ENCODE measurements at places on chromosomes 1 and 21.

- DNase-seq: no peak
Observed at GRCh38 chr1:52970149-52970548, 43.1 kb downstream of the SCP2 start.

GRCh38 chr1:84574936-84575335, 696 bp upstream of the CTBS start:
- DNase-seq: no peak

GRCh38 chr1:235131961-235132360, 3.3 kb upstream of the TOMM20 start:
- DNase-seq: no peak

DNA sequence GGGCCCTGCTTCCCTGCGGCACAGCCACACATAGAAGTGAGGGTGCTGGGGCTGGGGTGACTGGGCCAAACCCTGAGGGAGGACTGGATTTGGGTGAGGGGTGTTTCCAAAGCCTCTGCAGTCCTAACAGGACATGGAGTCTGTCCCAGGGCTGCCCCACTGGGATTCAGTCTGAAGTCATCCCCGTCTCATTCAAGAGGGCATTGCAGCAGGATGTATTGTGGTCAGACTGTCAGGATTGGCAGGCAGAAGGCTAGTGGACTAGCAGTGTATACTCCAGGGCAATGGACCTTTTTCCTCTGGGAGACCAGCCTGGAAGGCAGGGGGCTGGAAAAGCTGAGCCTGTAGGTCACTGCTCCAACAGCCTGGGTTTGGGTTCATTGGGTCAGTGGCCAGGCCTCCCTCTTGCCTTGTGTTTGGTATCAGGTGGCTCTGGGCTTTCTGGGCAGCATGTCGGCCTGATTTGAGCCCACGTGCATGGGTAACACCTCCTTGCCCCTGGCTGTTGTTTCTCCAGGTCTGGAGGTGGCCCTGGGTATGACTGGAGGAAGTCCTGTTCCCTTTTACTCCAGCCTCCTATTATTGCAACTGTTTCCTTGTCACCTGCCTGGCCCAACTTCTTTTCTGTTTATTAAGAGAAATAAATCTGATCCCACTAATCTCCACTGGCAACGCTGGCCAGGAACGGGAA, 41.0 kb upstream of the SYNC start:
- DNase-seq: no peak

- no peak for DNase-seq
Observed at GRCh38 chr1:94940738-94941137, 13.8 kb upstream of the CNN3 start.

DNA sequence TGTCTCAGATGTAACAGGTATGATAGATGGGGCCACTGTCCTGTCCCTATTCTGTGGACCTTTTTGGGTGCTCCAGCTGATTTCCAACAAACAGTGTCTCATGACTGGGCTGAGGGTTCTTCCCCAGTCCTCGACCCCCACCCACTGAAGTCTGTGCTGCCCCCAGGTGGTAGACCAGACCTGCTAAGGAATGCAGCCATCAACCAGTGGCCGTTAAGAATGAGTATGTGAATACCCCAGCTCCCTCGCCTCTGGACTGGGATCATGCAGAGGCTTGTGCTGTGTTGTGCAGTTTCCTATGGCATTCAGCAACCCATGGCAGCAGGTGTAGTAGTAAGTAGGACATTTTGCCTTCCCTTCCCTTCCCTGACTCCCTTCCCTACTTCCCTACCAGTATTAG, 183.1 kb upstream of the KAZN start:
- DNase-seq: no peak

GRCh38 chr1:145823565-145824498, at the start of the genes POLR3C and RNF115:
Gene POLR3C (plus strand): TSS chr1:145824200. CDS start chr1:145825777, 1,577 bp downstream.
Gene RNF115 (minus strand): TSS chr1:145824095. CDS start chr1:145823873, 222 bp downstream.
- DNase-seq: peak; percentile 93

DNA sequence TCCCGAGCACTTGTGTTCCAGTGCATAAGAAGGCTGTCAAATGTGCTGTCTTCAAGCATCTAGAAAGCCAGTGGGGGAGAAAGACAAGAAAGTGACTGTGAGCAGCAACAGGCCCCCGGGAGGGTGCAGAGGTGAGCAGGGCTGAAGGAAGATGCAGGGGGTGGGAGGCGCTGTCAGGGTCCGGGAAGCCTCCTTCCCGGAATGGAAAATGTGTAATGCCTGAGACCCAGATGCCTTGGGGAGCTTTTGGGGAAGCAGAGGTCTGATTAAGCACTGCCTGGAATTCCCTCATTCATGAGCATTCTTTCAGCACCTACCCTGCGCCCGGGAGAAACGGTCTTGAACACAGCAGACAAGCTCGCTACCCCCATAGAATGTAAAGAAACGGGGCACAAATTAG, 1.3 kb downstream of the NPHP4 start:
- DNase-seq: no peak

GRCh38 chr1:71986160-71986559, 296.2 kb downstream of the NEGR1 start:
- no peak for DNase-seq

DNA sequence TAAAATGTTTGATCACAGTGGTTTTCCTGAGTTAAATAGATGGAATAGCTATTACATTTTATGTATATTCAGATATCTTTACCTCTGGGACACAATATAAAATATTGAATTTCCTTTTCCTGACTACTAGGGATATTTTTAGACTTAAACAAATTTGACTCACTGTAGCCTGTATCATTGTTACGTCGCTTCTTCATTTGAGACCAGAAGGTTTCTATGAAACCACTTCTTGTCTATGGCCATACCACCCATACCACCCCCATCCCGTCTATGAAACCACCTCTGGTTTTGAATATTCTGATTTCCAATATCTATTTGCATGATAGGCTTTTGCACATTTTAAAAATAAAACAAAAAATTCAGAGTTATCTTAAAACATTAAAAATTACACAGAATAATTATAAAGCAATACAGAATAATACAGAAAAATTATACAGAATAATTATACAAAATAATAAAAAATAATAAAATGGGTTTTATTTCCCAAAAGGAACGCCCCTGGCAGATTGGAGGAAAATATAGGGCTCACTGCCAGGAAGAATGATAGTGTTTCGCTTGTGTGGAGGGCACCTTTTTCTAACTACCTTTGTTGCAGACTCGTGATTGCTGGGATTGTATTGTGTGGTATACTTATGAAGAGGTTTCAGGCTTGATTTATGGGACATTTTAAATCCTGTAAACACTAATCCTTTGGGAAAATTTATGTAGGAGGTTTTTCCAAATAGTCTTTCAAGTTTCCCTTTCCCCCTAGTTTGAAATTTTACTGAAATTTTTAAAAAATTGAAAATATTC, 4.7 kb downstream of the SPEN start:
- DNase-seq: no peak

DNA sequence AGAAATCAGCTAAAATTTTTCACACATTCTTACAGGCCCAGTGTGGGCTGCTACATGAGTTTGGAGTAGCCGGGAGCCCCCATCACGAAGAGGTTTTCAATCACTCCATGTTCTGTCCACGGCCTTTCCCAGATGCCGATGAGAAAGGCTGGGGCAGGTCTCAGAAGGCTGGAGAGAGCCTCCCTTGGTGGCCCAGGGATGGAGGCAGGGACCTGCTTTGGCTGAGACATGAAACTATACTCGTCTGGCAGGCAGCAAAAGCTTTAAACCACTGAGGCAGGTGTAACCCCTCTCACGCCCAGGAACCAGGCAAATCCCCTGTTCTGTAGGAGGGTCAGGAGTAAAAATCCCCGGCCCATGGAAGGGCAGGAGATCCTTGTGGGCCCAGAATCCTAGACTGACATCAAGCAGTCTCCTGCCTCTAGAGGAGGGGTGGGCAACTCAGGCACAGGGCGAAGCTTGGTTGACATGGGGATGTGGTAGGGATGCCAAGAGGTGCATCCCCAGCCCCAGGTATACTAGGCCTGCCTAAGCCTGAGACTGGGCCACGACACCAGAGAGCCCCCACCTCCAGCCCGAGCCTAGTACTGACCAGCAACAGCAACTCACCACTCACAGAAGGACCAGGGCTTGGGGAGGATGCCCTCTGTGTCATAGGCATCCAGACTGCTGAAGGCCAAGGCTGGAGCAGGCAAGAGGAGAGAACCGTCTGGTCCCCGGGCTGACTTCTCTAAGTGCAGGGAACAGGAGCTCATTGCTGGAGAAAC, 9.1 kb downstream of the MMEL1 start:
- no peak for DNase-seq

- DNase-seq: no peak
Observed at GRCh38 chr1:109198043-109198695, 15.5 kb upstream of the SARS1 start.

- DNase-seq: no peak
Observed at GRCh38 chr1:63592536-63593302, 492 bp upstream of the PGM1 start.

- no peak for DNase-seq
Observed at GRCh38 chr1:233393926-233394680, 66.6 kb downstream of the MAP3K21 start.

- DNase-seq: no peak
Observed at GRCh38 chr1:39431927-39432326, 59.5 kb upstream of the BMP8A start.

DNA sequence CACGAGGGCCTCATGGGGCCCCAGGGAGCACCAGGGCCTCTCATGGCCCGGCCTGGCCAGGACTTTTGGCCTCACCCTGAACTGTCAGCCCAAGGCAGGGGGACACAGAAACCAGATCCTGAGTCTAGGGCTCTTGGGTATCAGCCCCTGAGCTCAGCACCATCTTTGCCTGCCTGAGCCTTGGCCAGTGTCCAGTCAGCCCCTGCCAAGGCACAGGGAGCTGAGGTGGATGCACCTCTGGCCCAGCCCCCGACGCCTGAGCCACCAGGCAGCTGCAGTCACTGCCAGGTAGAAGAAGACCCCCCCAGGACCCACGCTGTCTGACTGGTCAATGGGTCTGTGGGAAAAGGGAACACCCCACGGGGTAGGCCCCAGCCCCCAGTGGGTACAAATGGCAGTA, 25.3 kb downstream of the CDCA8 start:
- DNase-seq: no peak

DNA sequence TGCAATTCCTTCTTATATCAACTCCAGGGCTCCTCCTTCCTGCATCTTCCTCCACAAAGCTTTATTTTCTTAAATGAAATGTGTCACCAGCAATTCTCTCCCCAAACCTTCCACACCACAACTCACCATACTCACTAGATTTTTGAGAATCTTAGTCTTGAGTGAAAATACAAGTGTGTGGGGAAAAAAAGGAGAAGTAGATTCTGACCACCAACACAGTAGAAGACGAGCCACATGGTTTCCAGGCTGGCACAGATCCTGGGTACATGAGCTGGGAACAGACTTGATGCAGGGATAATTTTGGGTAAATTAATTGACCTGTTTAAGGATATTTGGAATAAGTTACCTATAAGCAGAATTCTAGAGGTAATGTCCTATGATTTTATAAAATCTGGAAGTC, 72.8 kb upstream of the KCNJ15 start:
- DNase-seq: no peak

GRCh38 chr1:53600001-53600400, 139.0 kb downstream of the GLIS1 start:
- no peak for DNase-seq
